Activated CD4-positive, alpha-beta T cell treated with anti-CD3 and anti-CD28 coated beads, Interleukin-2, Interleukin-6, amounts not matched to agents 100 ng/mL and 50 ng/mL, durations not matched to agents 16 hours and 8 hours (primary cell): ENCODE measurements at places on chromosomes 11 and 22.
A peak's percentile ranks its signal among the peaks of the same experiment; 100 is the strongest.

DNA sequence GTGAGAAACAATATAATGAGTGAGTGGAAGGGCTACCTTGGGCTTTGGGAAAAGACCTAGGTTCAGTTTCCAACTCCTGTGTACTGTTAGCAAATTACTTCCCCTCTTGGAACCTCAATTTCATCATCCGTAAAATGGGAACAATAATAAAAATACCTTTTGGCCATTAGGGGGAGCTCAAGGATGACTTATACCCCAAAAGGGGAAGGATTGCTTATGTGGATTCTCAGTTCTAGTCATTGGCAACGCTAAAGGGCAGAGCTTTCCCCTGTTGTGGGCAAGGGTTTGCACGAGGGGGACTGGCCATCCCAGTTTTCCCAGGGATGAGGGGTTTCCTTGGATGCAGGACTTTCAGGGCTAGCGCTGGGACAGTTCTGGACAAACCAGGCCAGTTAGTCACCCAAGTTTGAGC, 3.1 kb upstream of the COMMD9 start:
- DNase-seq, result peak; percentile 84

- DNase-seq, result no peak
Measured at GRCh38 chr22:25930788-25931310, 188.9 kb downstream of the MYO18B start.

DNA sequence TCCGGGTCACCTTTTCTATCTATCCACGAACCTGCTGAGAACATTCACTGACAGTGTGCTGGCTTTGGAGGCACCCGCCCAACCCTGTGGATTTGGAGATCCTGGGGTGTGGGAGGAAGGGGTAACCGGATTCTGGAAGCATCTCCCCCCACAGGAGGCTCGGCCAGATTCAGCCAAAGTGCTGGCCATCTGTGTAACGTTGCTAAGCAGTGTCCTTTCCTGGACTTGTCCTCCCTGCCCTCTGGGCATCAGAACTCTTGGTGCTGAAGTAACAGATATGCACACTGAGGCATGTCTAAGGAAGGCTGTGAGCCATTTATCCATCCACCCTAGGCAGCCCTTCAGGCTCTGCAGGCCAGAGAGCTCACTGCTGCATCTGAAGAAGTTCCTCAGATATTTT, 85.7 kb downstream of the SNX19 start:
- no peak for DNase-seq

DNA sequence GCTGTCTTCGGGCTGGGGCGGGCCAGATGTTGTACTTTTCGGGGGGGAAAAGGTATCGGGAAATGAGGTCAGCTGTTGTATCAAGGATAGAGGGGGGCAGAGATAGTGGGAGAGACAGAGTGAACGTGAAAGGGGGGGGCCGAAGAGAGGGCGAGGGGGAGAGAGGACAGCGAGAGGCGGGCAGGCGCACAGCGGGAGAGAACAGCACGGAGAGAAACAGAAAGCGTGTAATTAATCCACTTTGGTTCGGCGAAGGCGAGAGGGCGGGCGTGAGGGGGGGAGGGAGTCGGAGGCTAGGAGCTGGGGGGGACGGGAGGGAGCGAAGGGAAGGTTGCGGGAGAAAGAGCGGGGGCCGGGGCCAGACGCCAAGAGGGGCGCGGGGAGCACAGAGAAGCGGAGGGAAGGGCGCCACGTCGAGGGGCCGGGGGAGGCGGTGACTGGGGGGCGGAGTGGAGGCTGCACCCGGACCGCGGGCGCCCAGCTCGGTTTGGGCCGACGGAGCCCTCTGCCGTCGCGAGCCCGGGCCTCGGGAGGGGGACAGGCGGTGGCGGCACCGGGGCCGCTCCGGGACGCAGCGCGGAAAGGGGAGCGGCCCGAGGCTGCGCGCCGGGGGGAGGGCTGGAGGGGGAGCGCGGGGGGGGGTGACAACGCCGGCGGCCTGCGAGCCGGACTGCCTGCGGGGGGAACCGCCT, 612 bp downstream of the IGF2 start:
- DNase-seq, result no peak

DNA sequence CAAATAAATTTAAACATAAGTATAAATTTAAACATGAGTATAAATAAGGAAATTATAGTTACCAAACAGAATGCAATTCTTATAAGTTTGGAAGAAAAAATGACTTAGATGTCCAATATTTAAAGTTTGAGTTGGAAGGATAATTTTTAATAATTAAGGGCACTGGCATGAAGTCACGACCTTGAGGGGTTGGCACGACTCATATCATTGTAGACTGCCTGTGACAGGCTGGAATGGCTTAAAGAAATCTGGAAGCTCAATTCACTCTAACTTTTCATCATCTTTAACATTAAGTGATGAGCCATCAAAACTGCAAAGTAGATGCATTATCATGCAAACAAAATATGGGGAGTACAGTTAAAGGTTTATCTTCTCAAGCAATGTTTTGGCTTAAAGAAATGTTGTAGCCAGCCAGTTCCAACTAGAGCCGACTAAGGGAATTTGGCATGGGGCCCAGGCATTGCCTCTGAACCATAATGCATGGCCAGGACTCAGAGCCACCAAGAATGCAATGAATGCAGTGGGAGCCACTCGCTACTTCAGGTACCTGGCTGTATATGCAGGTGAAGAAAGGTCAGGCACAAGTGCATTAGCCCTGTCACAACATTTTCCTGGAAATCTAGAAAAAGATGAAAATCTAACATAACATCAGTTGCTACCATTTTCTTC, 33.4 kb downstream of the PGR start:
- DNase-seq, result no peak

- no peak for DNase-seq
Measured at GRCh38 chr11:115918576-115918975, 414.4 kb upstream of the CADM1 start.

DNA sequence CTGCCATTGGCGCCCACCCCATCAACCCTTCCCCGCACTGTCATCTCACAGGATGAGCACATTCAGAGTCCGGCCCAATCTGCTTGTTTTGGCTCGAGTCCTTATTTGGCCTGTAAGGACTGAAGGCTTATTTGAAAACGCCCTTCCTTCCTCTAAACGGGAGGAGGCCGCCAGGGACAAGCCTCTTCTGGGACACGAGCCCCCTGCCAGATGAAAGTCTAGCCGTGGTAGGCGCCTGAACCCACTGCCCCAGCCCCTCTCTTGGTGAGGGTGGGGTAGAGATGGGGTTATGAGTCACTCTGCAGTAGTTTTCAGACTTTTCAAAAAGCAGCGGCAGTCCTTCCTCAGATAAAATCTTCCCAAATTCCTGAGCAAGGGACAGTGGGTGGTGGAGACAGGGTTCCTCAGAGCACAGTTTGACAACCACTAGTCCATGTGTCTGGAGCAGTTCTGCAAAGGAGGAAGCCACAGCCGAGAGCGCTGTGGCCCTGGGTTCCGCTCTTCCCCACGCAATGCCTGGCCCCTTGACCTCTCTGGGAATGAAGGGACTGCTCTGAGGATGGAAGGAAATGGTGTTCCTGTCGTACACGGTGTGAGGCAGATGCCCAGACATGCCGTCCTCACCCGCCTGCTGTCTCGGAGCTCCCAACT, 57.0 kb downstream of the MYH9 start:
- DNase-seq, result peak; percentile 38

GRCh38 chr11:120622189-120622875, 110.8 kb downstream of the GRIK4 start:
- peak; percentile 27 for DNase-seq

DNA sequence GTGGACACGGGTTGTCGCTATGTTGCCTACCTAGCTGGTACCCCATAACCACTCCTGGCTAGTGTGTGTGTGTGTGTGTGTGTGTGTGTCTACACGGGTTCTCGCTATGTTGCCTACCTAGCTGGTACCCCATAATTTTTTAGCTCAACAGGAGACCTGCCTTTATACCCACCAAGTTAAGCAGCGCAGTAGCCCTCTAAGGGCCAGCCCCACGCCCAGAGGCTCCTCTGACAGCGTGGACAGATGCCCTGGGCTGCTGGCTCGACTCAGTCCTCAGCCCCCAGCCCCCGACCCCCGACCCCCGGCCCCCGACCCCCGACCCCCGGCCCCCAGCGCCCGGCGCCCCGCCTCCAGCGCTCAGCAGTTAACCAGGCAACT, 351 bp upstream of the AKIP1 start:
- no peak for DNase-seq

DNA sequence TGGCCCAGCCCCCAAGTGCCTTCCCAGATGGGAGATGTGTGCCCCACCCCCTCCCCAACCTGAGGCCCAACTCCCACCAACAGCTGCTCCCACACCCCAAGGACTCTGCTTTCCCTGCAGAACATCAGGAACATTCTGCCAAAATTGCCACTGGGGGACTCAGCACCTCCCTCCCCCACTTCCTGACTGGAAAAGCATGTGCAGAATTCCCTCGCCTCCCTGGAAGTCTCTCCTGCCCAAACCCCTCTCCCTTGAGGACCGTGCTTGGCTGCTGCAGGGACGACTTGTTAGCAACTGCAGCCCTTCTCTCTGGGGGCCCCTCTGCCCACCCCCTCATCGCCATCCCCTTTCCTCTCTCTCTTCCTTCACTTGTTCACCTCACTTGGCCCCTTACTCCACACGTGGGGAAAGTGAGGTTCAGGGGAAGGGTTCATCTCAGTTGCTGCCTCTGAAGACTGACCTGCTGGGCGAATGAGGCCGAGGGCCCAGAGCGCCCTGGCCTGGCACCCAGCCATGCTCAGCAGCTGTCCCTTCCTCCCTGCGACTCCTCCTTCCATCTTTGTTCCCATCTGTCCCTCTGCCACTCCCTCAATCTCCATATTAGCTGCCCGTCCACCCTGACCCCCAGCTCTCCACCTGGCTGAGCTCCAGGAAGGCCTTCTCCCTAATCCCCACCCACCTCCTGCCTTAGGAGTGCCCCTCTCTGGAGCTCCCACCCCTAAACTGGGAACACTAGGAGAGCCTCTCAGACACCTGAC, 105.1 kb downstream of the CHST1 start:
- no peak for DNase-seq

GRCh38 chr11:42870480-42870879, 441.3 kb upstream of the API5 start:
- no peak for DNase-seq

DNA sequence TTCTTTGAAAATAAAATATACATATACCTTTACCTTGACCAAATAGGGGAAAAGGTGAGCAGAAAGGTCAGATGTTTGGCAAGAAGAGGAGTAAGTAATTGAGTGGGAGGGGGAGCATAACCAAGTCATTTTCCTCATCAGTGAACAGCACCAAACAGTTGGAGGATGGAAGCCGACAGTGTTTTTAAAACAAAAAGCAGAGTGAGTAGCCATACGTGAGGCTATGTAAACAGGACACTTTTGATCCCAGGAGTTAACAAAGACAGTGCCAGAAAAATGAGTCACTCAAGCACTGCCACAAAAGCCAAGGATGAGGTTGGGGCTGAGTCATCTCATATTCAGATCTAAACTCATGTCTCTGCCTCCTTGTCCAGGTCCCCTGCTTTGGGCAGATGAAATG, 734.7 kb downstream of the KCNA4 start:
- DNase-seq, result no peak

DNA sequence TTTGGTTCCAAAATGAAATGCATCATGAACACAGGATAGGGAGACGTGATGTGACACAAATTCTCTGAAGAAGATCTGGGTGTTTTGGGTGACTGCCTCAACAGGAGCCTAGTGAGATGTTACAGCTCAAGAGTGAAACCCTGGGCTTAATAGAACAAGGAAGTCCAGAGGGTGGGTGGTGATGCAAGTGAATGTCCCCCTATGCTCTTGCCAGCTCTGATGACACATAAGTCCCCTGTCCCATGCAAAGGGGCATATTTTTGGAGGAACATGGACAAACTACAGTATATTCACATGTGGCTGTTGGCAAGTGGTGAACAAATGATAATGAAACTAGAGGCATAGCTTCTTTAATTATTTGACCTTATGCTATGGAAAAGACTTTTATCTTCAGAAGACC, 9.2 kb downstream of the CRTAM start:
- no peak for DNase-seq

DNA sequence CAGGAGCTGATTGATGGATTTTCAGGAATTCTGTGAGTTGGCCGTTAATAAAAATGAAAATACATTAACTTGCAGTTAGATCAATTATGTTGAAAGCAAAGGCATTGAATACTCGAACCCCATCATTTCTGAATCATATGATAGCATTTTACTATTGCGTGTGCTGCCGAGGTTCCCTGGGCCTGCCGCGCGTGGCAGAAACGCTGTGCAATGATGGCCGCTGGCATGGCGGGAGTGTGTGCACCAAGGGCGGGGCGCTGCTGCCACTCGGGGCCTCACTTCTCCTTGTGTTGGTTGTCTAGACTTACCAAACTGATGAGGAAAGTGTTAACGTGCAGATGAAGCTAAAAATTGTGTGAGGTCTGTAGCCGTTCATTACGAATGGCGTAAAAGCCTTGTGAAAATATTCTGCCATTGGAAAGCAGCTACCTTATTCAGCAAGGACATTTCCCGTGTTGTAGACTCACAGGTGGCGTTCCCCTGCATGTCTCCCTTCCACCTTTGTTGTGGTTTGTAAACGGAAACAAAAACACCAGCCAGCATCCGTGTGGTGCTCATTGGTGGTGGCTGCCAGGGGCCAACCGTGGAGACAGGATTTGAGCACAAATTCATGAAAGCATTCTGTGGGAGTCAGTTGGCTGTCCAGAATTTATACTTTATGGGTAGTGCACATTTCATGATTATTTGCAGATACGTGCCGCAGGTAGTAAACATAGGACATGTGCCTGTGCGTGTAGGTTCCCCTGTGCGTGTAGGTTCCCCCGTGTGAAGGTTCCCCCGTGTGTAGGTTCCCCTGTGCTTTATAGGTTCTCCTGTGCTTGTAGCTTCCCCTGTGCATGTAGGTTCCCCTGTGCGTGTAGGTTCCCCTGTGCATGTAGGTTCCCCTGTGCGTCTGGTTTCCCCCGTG, 5.9 kb upstream of the GRAMD4 start:
- DNase-seq, result peak; percentile 86

DNA sequence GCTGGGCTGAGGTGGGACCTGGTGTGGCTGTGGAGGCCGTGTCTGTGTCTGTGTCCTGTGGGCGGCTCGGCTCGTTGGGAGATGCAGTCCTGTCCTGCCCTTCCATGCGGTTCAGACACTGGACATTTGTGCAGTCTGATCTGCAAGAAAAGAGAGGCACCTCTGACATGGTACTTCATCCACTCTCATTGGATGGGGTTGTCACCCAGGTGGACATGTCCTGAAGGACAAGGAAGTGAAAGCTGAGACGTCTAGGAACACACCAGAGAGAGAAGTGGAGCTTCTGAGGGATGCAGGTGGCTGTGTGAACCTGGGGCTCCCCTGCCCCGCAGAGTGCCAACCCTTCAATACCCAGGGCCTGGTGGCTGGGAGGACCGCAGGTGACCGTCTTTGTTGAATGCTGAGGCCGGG, 18.4 kb downstream of the TBX1 start:
- no peak for DNase-seq

GRCh38 chr22:47083379-47083986, 321.0 kb downstream of the TBC1D22A start:
- no peak for DNase-seq

GRCh38 chr11:83601914-83602527, 315.9 kb upstream of the CCDC90B start:
- DNase-seq, result no peak
